Colonic mucosa (tissue), 4 donors: ENCODE measurements at places on chromosomes 3 and 15. TPM values are rescaled to one million over a fixed set of nuclear protein-coding genes. Genes with fewer than 3 reads are reported as not detected.

The TTLL13 gene
- 0.35 TPM for total RNA-seq

The ZNF860 gene
- 1.5 TPM for total RNA-seq

DNA sequence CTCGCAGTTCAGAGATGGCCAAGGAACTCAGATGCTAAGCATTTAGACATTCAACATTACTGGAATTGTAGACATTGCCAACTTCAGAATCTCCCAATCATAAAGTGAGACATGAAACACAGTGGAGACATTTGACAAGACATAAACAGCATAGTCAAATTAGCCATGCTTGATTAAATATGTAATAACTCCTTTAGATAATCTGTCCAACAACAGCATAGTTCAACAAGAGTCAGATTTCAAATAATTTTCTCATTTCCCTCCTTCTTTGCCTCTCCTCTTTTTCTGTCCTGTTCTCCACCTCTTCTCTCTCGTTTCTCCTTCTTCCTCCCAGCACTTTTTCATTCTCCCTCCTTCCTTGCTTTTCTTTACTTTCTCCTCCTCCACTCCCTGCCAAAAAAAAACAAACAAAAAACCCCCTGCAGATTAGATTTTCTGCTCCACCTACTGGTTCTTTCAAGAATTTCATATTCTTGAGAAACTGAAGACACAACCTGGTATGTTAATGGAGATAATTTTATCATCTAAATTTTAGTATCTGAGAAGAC is 20.2 kb downstream of the CPOX start:
- DNase-seq = no peak
- H3K27ac ChIP-seq = no peak overlapping the region
- H3K4me3 ChIP-seq = no peak overlapping the region
- H3K27me3 ChIP-seq = no peaks in the 10 kb centered on the region

DNA sequence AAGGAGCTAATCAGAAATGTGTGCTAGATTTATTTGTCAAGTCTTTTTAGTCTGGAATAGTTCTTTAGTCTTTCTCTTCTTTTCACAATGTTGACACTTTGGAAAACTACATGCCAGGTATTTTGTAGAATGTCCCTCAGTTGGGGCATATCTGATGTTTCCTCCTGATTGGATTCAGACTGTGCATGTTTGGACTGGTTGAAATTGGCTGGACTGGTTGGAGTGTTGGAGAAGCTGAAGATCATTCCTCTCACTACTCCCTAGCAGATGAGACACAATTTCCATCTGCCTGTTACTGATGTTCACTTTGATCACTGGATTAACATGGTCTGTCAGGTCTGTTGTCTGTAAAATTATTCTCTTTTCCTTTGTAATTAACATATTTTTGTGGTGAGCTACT is 3.7 kb downstream of the NME9 start:
- H3K4me3 ChIP-seq = no peak overlapping the region
- H3K27ac ChIP-seq = no peak overlapping the region
- peaks cover 6% of the 10 kb centered on the region for H3K4me1 ChIP-seq
- no peaks in the 10 kb centered on the region for H3K27me3 ChIP-seq
- DNase-seq = no peak

The BCHE gene
- total RNA-seq = 5.4 TPM

DNA sequence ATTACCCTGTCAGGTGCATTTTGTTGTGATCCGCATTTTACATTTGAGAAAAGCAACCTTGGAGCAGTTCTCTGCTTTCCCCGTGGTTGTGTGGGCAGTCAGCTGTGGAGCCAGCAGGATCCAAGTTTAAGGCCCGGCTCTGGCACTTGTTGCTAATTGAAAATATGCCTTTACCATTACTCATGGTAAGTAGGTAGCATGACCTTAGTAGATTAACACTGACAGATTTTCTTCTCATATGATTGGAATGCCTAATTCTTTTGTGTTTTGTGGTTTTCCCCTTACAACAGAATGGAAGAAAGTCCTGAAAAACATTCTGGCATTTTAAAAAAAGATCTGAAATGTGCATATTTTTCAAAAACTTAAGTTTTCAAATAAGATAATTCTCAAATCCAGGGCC is 246.5 kb upstream of the LRRN1 start:
- H3K4me3 ChIP-seq = no peak overlapping the region
- H3K36me3 ChIP-seq = no peaks in the 10 kb centered on the region
- H3K4me1 ChIP-seq = no peaks in the 10 kb centered on the region
- no peak for DNase-seq
- H3K27me3 ChIP-seq = no peaks in the 10 kb centered on the region
- no peak overlapping the region for H3K27ac ChIP-seq

The FRMD4B gene
- 21.1 TPM for total RNA-seq

- peak overlapping the region; percentile 90 for H3K4me3 ChIP-seq
- H3K27ac ChIP-seq = peak overlapping the region; percentile 94
- H3K36me3 ChIP-seq = no peaks in the 10 kb centered on the region
- DNase-seq = no peak
Observed at GRCh38 chr15:73632670-73633058, 525 bp downstream of the NPTN start.

DNA sequence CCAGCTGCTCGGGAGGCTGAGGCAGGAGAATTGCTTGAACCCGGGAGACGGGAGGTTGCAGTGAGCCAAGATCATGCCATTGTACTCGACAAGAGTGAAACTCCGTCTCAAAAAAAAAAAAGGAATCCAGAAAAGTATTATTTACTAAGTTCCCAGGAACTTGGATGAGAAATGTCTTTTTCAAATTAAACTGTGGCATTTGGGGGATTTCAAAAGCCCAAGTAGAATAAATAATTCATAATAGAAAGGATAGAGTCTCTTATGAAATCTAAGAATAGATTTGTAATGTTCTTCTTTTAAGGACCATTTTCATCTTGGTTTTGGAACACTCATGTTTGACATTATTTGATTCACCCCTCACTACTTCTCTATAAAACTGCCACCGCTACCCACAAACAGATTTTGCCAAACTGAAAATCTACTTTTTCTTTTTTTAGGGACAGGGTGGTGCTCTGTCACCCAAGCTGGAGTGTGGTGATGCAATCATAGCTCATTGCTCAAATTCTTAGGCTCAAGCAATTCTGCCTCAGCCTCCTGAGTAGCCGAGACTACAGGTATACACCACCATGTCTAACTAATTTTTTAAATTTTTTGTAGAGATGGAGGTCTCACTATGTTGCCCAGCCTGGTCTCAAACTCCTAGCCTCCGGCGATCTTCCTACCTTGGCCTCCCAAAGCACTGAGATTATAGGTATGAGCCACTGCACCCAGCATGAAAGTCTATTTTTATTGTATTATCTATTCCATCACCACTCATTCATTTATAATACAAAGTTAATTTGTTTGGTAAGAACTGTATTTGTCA is 99.3 kb downstream of the SENP2 start:
- no peaks in the 10 kb centered on the region for H3K4me1 ChIP-seq
- no peak for DNase-seq
- H3K27me3 ChIP-seq = no peaks in the 10 kb centered on the region
- H3K36me3 ChIP-seq = no peaks in the 10 kb centered on the region

- no peaks in the 10 kb centered on the region for H3K36me3 ChIP-seq
- H3K27ac ChIP-seq = no peak overlapping the region
- no peaks in the 10 kb centered on the region for H3K4me1 ChIP-seq
- no peak for DNase-seq
Observed at GRCh38 chr3:22245811-22246583, 495.0 kb upstream of the ZNF385D start.

DNA sequence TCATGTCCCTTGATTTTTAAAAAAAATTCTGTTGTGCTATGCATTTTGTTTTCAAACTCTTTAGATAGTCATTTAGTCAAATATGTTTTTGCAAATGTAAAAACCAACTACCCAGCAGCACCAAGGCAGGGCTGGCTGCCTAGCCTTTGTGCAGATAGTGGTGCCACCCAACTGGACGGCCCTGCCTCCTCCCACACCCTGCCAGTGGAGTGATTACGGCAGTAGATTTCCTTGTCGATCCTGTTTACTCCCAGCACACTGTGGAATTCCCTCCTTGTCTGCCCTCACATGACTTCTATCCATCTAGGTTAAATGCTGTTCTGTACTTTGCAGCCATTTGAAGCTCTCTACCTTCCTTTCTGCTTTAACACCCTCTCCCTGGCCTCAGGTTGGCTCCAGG is 79.4 kb upstream of the PLXNA1 start:
- H3K36me3 ChIP-seq = no peaks in the 10 kb centered on the region
- no peaks in the 10 kb centered on the region for H3K27me3 ChIP-seq
- no peaks in the 10 kb centered on the region for H3K4me1 ChIP-seq
- peak overlapping the region; percentile 33 for H3K27ac ChIP-seq
- peak; percentile 73 for DNase-seq

The SLC28A1 gene
- total RNA-seq = not detected

DNA sequence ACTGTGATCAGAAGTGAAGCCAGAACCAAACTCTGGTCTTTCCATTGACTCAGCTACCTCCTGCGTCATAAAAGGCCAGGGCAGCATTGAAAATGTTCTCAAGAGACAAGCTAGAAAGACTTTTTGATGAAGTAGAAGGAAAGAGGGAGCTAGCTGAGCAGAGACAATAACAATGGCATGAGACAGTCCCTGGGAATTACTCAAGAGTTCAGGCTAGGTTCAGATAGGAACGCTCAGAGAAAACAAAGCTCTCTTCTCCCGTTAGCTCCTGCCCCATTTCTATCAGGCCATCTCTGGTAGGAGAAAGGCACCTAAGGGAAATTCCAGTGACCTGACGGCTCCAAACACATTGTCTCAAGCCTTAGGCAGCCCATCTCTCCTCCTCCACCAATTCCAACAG is 7.0 kb upstream of the OXTR start:
- H3K36me3 ChIP-seq = no peaks in the 10 kb centered on the region
- H3K27me3 ChIP-seq = no peaks in the 10 kb centered on the region
- no peak for DNase-seq
- no peak overlapping the region for H3K4me3 ChIP-seq
- no peak overlapping the region for H3K27ac ChIP-seq
- H3K4me1 ChIP-seq = no peaks in the 10 kb centered on the region

- no peaks in the 10 kb centered on the region for H3K4me1 ChIP-seq
- DNase-seq = no peak
Observed at GRCh38 chr3:20604659-20605058, 418.7 kb upstream of the SGO1 start.

- DNase-seq = no peak
- H3K36me3 ChIP-seq = no peaks in the 10 kb centered on the region
- H3K4me1 ChIP-seq = no peaks in the 10 kb centered on the region
- no peak overlapping the region for H3K27ac ChIP-seq
Observed at GRCh38 chr3:185342459-185343174, 20.3 kb upstream of the MAP3K13 start.

The IL5RA gene
- total RNA-seq = 0.15 TPM
